Vagina (tissue), 2 donors: ENCODE measurements at places on chromosomes 2 and 18. TPM values are rescaled to one million over a fixed set of nuclear protein-coding genes. Genes with fewer than 3 reads are reported as not detected.

GRCh38 chr18:65526099-65526498, 224.7 kb upstream of the CDH7 start:
- no peak for DNase-seq

RGPD6 gene
- total RNA-seq: 42.5 TPM

- no peak for DNase-seq
Measured at GRCh38 chr2:85583667-85584353, 421 bp upstream of the VAMP5 start.

DNA sequence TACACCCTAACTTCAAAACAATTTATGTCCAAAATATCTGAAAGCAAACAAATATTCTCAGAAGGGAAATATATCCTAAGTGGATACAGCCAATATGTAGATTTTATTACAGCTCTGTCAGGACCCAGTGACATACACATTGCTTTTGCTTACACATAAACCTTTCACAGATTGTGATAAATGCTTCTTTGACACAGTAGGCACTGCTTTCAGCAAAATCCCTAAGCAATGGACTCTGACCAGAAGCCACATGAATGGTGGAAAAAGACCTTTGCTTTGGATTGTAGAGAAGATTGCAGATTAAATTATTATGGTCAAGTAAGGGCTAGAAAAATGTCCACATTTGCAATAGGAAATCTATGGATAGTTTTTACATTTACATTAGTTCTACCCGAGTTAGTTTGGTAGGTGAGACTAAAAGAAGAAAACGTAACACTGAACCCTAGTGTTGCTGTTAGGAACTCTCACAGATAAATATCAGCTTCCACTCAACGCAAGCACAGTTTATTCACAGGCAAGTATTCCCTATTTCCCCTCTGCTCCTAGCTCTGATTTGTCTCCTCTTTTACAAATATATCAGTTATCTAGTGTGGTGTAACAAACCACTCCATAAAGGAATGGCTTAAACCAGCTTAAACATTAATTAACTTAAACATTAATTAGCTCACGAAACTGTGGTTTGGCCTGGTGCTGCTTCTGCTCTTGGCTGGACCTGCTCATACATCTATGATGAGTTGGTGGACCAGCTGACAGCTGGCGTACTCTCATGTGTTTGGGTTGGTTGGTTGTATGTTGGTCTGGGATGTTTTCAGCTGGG, 23.6 kb upstream of the SERPINE2 start:
- DNase-seq: no peak
